ENCODE measurements at places on chromosomes 1 and 21.

DNA sequence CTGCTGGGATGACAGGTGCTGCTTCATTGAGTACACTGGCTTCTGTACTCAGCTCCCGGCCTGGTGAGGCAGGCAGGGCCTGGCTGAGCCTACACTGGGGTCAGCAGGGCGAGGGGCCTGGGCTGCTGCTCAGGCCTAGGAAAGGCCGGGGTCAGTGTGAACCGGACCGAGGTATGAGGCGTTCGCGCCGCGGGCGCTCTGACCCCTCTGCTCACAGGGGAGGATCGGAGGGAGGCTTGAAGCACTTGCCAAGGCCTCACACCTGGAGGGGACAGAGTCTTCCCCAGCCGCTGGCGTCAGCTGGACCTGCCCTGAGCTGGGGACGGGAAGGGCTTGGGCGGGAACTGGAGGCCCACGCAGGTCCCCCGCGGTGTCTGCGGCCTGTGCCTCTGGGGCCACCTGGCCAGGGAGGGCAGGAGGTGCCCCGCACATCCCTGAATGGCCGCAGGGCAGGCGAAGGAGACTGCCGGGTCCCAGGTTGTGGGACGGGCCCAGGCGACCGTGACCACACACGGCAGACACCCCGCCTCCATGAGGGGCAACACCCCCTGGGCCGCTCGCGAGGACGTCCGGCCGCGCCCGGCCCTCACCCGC lies 466 bp downstream of the PEX10 start:
- no peak for DNase-seq

- DNase-seq, result no peak
Observed at GRCh38 chr1:84025966-84026365, 27.0 kb upstream of the TTLL7 start.

DNA sequence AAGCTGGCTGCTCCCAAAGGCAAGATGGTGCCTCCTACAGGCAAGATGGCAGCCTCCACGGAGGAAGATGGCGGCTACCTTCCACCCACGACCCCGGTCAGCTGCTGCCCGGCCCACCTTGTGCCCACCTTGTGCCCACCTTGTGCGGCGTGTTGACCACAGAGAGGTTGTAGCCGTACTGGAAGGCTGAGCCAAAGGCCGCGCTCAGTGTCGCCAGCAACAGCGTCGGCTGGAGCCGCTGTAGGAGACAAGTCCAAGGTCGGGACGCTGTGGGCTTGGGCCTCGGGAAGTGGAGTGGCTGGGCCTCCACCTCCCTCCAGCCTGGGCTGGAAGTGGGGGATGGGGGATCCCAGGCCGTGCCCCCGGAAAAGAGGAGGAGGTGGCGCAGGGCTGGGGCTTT lies 1.4 kb downstream of the SLC2A7 start:
- no peak for DNase-seq

DNA sequence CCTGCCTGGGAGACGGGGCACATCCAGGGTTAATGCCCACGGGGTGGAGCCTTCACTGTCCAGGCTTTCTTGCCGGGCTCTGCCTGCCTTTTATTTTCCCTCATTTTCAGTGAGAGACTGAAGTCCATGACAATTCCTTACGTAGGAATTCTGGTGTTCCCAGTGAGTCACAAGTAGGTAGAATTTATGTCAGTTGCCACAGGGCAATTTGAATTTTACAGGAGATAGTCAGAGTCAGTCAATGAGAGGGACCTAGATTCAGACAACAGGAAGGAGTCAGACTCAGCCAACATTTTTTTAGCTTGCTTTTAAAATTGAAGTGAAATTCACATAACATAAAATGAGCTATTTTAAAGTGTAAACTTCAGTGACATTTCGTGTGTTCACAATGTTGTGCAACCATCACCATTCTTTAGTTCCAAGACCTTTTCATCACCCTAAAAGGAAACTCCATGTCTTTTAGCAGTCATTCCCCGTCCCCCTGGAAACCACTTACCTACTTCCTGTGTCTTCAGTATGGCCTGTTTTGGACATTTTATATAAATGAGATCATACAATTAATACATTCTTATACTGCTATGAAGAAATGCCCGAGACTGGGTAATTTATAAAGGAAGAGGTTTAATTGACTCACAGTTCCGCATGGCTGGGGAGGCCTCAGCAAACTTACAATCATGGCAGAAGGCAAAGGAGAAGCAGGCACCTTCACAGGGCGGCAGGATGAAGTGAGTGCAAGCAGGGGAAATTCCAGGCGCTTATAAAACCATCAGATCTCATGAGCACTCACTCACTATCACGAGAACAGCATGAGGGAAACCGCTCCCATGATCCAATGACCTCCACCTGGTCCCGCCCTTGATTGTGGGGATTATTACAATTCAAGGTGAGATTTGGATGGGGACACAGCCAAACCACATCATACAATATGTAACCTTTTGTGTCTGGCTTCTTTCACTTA lies 14.6 kb downstream of the AJAP1 start:
- no peak for DNase-seq

- no peak for DNase-seq
Observed at GRCh38 chr1:50352428-50352827, 70.8 kb downstream of the DMRTA2 start.

DNA sequence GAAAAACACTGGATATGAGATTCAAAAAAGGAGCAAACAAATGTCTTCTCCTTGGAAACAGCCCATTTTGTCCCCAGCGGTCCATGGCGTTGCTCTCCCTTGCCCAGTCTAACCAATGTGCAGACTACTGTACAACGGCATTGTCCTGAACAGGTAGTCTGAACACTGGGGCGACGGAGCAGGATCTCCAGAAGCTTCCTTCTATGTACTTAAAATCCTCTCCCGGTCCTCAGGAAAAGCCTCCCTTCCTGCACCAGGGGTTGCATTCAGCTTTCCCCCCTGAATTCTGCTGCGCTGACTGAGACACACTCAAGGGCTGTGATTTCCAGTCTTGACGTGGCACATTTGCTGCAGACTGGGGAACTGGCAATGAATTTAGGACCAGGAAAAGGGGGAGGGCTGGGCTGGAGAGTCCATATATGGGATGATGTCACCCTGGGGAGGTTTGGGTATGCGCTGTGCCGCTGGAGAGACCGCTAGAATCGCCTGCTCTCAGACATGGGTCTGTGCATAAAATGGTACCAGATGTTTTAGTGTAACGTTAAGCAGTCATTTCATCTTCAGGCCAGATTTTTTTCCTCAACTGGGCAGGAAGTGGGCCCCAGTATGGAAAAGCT lies 275.9 kb upstream of the C1orf105 start:
- no peak for DNase-seq

GRCh38 chr21:39479164-39479813 lies 27.5 kb downstream of the SH3BGR start:
- no peak for DNase-seq

DNA sequence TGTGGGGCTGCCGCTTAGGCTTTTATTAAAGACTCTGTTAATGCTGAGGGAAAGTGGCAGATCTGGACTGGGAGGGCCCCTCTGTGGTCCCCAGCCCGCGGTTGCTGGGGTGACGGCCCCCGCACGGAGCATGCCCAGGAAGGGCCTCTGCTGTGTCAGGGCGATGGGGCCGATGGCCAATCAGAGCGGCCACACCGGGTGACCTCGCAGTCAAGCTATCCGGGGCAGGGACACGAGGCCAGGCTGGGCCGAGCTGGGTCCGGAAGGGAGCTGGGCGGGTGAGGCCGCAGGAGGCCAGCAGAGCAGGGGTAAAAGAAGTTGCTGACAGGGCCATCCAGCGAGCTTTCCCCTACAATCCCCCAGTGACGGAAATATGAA lies 145.1 kb downstream of the CASZ1 start:
- no peak for DNase-seq

DNA sequence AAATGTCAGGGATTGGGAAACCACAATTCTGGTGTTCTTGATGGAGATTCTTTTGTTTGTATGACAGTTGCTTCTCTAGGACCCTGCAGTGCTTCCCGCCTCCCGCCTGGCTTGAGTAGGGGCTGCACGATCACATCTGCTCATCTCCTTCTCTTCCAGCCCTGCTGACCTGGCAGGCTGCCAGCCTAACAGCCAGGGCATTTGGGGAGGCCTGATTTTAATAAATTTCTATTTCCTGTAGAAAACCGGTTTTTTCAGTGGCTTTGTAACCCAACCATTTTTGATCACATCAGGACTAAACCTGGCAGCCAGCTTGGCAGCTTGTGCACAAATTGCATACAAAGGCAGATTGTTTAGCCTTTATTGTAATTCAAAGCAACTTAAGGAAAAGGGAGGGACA lies 78.9 kb downstream of the UBE2U start:
- DNase-seq, result no peak

GRCh38 chr1:99621340-99621901 lies 24.5 kb upstream of the PALMD start:
- DNase-seq, result no peak

- DNase-seq, result no peak
Observed at GRCh38 chr1:20142001-20142710, 3.0 kb downstream of the PLA2G2F start.

GRCh38 chr1:202694314-202694713 lies 15.9 kb downstream of the SYT2 start:
- DNase-seq, result no peak

GRCh38 chr1:246398126-246398813 lies 108.8 kb downstream of the SMYD3 start:
- no peak for DNase-seq

- peak; percentile 57 for DNase-seq
Observed at GRCh38 chr1:116375887-116376728, 3.1 kb downstream of the ATP1A1 start.

GRCh38 chr1:163068716-163069115 lies 445 bp upstream of the RGS4 start:
- no peak for DNase-seq

GRCh38 chr1:58841455-58841854 lies 57.6 kb upstream of the JUN start:
- DNase-seq, result no peak

DNA sequence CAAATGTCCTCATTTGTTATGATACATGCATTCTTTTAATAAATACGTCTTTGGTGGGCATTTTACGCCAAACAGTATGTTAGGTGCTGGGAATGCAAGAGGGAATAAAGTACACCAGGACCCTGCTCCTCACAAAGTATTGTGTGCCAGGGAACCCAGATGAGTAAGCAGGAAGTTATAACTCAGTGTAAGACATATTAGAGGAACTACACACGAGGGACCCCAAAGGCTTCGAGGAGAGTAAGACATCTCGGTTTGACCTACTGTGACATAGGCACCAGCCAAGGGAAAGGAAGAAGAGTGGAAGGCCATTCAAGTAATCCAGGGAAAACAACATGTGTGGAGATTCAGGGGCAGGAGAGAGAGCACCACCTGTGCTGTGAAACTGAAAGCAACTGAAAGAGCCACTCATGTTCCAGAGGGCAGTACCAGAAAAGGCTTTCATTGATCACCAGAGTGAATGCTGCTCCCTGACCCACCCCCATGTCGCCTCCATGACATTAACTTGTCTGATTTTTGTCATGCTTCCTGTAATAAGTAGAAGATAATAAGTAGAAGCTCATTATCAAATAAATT lies 542.5 kb upstream of the PKN2 start:
- no peak for DNase-seq
